ENCODE measurements at places on chromosomes 3 and 15. TPM values are rescaled to one million over a fixed set of nuclear protein-coding genes. Genes with fewer than 3 reads are reported as not detected.
A peak's percentile ranks its signal among the peaks of the same experiment; 100 is the strongest.

DNA sequence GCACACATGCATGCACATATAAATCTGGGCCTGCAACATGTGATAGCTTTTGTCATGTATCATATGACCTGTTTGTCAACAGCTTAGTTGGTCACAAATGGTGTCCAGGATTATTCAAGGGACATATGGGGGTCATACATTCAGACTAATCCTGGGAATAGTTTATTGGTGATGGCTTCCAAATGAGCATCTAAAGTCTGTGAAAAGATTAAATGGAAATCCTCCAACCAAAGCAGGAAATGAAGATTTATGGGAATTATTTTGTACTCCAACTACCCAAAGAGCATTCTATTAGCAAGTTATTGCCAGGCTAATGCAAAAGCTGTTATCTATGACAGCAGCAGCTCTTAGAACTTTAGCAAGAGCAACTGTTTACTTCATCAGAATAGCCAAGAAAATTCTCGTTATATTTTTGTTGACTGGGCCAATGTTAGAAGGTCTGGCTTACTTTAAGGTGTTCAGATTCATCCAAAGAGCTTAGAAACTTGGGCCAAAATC, 7.1 kb downstream of the FSTL1 start:
- no peaks in the 10 kb centered on the region for H3K4me1 ChIP-seq
- H3K4me3 ChIP-seq = no peak overlapping the region
- no peak overlapping the region for H3K27ac ChIP-seq
- DNase-seq = no peak
- no peaks in the 10 kb centered on the region for H3K36me3 ChIP-seq

DNA sequence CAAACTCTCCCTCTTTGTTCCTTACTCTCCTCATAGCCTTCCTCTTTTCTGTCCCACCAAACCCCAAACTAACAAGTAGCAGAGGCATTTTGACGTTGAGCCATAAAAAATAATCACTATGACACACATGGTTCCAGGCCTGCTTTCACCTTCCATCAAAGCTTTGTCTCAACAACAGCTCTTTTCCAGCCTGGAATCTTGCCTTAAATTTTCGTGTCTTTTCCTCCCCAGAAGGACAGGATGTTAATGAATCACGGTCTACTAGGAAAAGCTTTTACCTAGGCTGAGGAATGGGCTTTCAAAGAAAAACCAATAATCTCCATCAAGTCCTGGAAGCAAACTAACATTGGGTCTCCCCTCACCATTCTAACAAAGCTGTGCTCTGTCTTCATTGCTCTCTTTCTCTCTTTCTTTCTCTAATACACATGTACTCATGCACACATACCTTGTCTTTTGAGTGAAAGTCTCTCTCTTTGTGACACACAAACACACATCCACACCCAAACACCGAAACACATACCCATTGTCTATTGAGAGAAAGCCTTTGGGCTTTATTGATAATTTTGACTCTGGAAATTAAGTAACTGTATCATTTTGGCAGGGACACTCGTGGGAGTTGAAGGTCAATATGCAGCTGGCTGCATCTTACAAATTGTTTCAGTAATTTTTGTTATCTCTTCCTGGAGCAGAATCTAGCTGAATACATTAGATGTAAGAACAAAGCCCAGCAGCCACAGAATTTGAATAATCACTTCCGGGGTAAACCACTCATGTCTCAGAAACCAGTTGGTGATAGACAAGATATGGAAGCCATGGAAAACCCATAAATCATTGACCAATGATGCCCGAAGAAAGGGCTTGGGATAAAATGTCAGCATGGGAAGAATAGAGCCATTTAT, 107.4 kb upstream of the SLC4A7 start:
- DNase-seq = no peak
- no peaks in the 10 kb centered on the region for H3K27me3 ChIP-seq
- H3K4me3 ChIP-seq = peak overlapping the region; percentile 14
- H3K27ac ChIP-seq = no peak overlapping the region

DNA sequence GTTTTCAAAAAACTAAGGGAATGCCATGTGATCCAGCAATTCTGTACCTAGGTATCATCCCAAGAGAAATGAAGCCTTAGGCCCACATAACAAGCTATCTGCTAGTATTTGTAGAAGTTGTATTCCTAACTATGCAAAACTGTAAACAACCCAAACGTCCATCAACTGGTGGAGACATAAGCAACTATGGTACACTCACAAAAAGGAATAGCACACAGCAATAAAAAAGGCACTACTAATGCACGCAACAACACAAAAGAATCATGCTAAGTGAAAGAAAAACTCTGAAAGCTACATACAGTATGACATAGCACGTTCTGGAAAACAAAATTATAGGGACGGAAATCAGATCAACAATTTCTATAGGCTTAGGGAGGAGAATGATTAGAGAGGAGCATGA, 15.3 kb downstream of the USP50 start:
- H3K27ac ChIP-seq = no peak overlapping the region
- no peaks in the 10 kb centered on the region for H3K4me1 ChIP-seq
- no peak overlapping the region for H3K4me3 ChIP-seq
- DNase-seq = no peak

DNA sequence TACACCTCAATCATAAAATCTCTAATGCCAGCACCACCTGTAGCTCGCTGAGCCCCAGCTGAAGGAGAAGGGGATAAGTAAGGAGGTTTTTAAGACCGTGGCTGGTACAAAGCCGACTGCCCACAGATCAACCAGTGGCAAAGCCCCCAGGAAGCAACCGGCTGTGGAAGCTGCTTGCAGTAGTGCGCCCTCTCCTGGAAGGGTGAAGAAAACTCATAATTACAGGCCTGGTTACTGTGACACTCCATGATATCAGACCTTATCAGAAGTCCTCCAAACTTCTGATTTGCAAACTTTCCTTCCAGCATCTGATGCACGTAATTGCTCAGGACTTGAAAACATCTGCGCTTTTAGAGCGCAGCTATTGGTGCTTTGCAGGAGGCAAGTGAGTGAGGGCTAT, 63.1 kb upstream of the MCTP2 start:
- H3K4me1 ChIP-seq = no peaks in the 10 kb centered on the region
- no peaks in the 10 kb centered on the region for H3K36me3 ChIP-seq
- peaks cover 3% of the 10 kb centered on the region for H3K27me3 ChIP-seq

NTRK3 gene
- total RNA-seq = not detected

TERC gene
- 17.5 TPM for total RNA-seq

ATP10A gene
- total RNA-seq = 59.1 TPM

GRCh38 chr3:871651-872050, 221.2 kb upstream of the CNTN6 start:
- DNase-seq = no peak
- H3K27ac ChIP-seq = no peak overlapping the region
- H3K4me1 ChIP-seq = no peaks in the 10 kb centered on the region
- no peaks in the 10 kb centered on the region for H3K36me3 ChIP-seq
- no peaks in the 10 kb centered on the region for H3K27me3 ChIP-seq
- H3K4me3 ChIP-seq = no peak overlapping the region

ARHGEF26 gene
- 0.22 TPM for total RNA-seq

Measured in naive thymus-derived CD8-positive, alpha-beta T cell (primary cell).